ENCODE measurements at places on chromosomes 4 and X.

- no peak for DNase-seq
Observed at GRCh38 chr4:185508181-185508580, 27.1 kb downstream of the PDLIM3 start.

DNA sequence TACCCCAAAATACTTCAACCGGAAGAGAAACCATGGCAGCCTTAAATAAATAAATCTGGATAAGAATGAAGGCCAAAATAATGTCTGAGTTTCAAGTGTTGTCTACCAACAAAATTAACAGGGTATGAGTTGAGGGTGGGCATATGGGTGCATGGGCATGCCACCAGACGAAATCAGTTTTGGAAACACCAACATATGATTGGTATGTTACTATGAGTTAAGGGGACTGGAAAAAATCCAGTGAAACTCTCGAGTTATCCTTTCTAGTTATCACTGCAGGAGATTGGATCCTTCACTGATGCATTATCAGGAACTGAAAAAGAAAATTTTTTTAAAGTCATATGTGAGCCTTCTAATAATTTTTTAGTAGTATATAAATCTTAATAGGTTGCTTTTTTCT, 32.4 kb downstream of the NOCT start:
- DNase-seq: no peak

- no peak for DNase-seq
Observed at GRCh38 chrX:152893980-152894610, 3.8 kb upstream of the ZNF185 start.

GRCh38 chrX:37813570-37813969, 33.7 kb downstream of the CYBB start:
- DNase-seq: no peak

- no peak for DNase-seq
Observed at GRCh38 chr4:2284934-2285612, 23.2 kb upstream of the MXD4 start.

- DNase-seq: no peak
Observed at GRCh38 chr4:155062948-155063347, 145.5 kb upstream of the NPY2R start.

- DNase-seq: peak; percentile 67
Observed at GRCh38 chr4:102390438-102390837, 45.2 kb upstream of the SLC39A8 start.

GRCh38 chrX:118066867-118067515, 49.6 kb downstream of the KLHL13 start:
- no peak for DNase-seq

DNA sequence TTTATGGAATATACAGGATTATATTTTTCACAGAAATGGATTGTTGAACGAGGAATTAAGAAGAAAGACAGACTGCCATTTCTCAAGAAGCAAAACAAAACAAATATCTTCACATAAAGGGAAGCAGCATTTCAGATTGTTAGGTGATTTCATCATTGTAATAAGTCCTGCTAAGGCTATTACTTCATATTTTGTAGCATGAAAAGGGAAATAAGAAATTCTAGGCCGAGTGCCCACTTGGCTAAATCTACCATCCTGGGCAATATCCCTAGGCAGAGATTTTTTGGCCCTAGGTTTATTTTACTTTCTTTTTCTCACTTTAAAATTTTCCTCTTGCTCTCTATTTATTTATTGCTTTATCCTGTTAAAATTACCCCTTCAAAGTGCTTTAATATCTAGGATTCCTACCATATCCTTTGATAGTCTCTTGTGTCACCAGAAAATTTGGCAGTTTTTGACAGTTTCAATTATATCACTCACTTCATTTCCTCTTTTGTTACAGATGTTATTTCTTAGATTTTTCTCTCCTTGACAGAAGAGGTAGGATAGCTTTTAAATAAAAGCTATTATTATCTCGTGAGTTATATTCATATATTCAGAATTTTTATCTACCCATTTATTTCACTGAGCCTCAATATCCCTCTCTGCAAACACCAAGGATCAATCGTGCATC, 142.3 kb downstream of the PDGFC start:
- DNase-seq: no peak

DNA sequence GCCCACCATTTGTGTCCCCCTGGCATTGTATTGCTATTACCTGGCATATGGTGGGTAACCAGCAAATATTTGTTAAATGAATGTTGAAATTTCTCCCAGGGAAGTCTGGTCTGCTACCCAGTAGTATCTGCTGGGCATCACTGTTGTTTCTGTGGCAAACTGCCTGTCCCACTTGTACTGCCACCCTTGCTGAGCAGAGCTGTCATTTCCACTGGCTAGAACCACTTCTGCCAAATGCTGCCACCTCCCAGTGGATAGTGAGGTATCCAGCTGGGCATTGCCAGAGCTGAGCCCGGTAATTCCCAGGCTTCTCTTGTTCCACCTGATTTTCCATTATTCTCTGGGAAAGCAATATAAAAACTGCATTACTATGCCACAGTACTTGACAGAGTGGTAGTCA, 186.7 kb upstream of the NOCT start:
- DNase-seq: no peak

DNA sequence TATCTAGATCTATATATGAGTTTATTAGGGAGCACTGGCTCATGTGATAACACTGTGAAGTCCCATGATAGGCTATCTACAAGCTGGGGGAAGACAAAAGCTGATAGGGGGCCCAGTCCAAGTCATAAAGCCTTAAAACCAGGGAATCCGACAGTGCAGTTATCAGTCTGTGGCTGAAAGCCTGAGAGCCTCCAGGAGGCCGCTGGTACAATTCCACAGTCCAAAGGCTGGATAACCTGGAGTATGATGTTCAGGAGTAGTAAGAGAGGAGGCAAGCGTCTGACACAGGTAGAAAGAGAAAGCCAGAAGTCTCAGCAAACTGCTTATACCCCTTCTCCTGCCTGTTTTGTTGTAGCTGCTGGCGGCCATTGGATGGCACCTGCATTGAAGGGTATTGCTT, 177.6 kb upstream of the SPRY1 start:
- DNase-seq: no peak

GRCh38 chr4:38823766-38824165, 19.2 kb upstream of the TLR1 start:
- DNase-seq: no peak

GRCh38 chr4:165548702-165549101, 169.9 kb downstream of the CPE start:
- no peak for DNase-seq

- no peak for DNase-seq
Observed at GRCh38 chrX:137426695-137427425, 139.1 kb upstream of the ZIC3 start.

DNA sequence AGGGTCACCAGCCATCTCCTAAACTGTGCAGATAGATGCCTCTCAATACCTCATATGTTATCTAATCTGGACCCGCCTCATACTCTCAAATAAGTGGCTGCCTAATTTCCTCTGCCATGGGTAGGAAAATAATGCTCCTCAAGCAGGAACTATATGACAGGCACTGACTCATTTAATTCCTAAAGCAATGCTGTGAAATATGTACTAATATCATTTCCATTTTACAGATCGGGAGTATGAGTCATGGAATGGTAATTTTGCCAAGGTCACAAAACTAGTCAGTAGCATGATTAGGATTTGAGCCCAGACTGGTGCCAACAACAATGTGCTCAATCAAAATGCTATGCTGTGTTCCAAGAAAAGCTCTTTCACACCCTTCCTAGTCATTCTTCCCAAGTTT, 3.0 kb upstream of the NXT2 start:
- DNase-seq: peak; percentile 30

GRCh38 chrX:6898371-6898770, 249.1 kb upstream of the STS start:
- DNase-seq: no peak

DNA sequence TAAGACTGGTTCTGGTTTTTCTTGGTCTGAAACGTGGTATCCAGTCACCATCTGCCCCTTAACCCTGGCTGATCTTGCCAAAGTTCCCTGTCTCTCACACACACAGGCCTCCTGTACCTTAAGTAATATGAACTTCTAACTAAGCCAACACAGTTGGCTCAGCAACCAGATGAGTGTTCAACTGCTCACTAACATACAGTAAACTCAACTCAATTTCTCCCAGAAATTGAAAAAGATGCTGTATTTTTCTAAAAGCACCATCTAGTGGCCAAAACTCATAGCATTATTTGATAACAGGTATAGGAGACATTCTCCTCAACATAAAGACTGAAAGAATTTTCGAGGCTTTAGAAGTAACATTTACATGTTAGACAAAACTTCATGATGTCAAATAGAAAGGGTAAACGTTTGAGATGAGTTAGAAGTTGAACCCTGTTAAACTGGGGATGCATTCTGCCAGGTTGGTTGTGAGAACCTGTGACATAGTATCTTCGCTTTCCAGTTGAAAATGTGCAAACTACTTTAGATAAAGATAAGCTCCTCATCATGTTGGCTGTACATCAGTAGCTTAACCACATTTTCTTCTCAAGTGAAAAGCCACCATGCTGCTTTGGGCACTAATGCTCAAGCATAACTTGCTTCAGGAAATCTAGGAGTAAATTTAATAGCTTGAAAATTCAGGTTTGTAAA, 31.2 kb downstream of the CCNI start:
- peak; percentile 50 for DNase-seq

DNA sequence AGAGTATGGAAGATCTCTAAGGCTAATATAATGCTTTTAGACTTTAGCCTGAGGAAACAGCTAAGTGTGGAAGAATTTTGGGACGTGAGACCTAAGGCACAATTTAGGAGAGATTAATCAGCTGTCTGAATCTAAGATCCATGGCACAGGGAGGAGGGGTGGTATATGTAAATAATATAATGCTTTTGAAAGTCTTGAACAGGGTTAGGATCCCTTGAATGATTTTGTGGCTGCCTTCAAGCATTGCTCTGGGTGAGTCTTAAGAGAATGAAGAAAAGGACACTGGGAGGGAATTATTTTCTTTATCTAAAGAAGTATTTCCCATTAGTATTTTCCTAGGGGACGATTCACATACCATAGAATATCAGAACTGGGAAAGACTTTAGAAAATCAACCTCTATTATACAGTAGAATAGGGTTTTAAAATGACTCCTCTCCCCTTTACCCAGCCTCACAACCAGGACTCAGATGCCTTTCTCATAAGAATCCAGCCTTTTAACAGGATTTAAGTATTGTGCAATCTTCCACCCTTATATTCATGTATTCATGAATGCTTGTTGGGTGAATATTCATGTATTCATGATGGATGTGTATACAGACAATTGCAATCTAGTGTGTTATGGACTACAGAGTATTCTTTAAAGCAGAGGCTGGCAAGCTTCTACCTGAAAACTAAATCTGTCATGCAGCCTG, 664.2 kb upstream of the CPEB2 start:
- DNase-seq: no peak

DNA sequence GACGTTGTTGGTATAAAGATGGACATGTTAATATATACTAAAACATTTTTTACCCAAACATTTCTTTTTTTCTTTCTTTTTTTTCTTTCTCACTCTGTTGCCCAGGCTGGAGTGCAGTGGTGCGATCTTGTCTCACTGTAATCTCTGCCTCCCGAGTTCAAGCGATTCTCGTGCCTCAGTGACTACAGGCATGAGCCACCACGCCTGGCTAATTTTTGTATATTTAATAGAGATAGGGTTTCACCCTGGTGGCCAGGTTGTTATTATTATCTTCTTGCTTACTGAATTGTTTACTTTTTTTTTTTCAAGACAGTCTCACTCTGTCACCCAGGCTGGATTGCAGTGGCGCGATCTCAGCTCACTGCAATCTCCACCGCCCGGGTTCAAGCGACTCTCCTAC, 68.8 kb downstream of the HOPX start:
- DNase-seq: no peak

GRCh38 chr4:45172636-45173035, 446.3 kb upstream of the GNPDA2 start:
- no peak for DNase-seq

- peak; percentile 14 for DNase-seq
Observed at GRCh38 chrX:25013632-25014365, 2.0 kb downstream of the ARX start.

GRCh38 chrX:153592966-153593688, 5.8 kb downstream of the CCNQ start:
- DNase-seq: no peak

DNA sequence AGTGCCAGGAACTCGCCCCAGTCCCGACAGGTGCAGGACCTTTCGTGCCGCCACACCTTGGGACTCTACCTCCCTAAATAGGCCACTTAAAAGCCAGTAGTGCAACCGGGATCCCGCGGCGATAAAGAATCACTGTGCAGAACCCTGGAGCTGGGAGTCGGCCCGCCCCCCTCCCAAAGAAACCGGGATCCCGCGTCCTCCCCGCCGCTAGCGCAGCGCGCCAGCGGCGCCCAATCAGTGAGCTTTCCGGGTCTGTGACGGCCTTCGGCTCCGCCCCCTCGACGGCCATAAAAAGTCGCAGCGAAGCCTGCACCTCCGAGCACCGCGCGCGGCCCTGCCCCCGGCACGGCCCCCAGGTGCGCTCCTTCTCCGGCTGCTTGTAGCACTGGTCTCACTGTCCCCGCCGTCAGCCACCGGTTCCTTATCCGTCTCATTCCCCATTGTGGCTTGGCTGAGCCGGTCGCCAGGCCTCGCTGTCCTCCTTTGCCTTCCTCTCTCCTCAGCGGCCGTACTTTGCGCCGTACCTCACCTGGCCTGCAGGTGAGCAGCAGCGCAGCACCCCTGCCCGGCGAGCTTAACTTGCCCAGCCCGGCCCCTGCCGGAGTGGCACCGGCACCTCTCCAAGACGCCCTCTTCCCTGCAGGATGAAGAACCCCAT, at the start of gene LRAT:
Gene LRAT, plus strand, starts transcription at position 318 of the 658 bp plus-strand sequence. Its CDS starts 327 bp downstream, at position 645.
- DNase-seq: peak; percentile 48

DNA sequence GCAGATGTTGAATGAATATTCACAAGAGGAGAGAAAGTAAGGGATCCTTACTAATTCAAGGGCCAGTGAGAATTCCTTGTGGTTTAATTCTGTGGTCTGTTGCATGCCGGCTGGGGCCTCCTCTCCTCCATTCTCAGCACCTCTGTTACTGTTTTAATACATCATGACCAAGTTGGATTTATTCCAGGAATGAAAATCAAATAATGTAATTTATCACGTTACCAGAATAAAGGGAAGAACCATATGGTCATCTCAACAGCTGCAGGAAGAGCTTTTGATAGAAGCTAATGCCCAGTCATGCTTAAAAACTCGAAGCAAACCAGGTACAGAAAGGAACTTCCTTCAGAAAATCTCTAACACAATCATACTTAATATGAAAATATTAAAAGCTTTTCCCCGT, 54.1 kb downstream of the GRK4 start:
- DNase-seq: no peak

DNA sequence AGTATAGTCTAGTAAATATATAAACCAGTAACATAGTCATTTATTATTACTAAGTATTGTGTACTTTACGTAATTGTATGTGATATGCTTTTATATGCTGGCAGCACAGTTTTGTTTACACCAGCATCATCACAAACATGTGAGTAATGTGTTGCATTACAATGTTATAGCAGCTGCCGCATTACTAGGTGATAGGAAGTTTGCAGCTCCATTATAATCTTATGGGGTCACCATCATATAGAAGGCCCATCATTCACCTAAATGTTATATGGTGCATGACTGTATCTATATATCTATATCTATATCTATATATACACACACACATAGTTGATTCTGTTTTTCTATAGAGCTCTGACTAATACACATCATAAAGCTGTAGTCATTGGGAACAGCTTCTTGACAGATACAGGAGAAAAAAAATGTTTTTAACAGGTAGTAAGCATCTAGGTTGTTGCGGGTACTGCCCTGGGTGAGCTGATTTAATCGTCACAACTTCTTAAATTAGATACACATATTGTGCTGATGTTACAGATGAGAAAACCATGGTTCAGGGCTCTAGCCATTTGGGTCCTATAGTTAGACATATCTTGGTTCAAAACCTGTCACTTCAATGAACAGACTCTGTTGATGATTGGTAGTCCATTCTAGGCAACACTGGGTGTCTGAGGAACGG, 77.9 kb downstream of the CLNK start:
- DNase-seq: no peak

- no peak for DNase-seq
Observed at GRCh38 chr4:87937523-87937922, 38.0 kb upstream of the SPP1 start.

Measured in activated CD4-positive, alpha-beta T cell treated with anti-CD3 and anti-CD28 coated beads, Interleukin-2, Interleukin-6, amounts not matched to agents 100 ng/mL and 50 ng/mL, durations not matched to agents 16 hours and 8 hours (primary cell).